ENCODE measurements at places on chromosomes 1 and 21.

DNA sequence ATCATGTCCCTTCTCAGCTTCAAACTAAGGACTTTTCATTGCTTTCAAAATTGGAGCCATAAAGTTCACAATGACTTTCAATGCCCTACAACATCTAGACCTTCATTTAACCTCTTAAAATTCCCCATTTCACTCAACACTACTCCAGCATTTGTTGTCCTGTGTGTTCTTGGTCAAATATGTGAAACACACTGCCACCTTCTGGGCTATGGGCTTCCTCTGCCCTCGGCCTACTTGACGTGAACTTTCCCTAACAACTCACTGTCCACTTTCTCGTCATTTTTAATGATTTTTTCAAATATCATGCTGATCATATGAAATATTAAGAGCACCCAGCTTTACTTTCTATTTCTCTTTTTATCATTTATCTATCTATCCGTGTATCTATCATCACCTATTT, 2018.4 kb downstream of the NCAM2 start:
- no peak for DNase-seq

GRCh38 chr1:188194916-188195315, 1366.2 kb downstream of the PLA2G4A start:
- DNase-seq: no peak

GRCh38 chr1:63051886-63052285, 268.0 kb downstream of the ATG4C start:
- no peak for DNase-seq

DNA sequence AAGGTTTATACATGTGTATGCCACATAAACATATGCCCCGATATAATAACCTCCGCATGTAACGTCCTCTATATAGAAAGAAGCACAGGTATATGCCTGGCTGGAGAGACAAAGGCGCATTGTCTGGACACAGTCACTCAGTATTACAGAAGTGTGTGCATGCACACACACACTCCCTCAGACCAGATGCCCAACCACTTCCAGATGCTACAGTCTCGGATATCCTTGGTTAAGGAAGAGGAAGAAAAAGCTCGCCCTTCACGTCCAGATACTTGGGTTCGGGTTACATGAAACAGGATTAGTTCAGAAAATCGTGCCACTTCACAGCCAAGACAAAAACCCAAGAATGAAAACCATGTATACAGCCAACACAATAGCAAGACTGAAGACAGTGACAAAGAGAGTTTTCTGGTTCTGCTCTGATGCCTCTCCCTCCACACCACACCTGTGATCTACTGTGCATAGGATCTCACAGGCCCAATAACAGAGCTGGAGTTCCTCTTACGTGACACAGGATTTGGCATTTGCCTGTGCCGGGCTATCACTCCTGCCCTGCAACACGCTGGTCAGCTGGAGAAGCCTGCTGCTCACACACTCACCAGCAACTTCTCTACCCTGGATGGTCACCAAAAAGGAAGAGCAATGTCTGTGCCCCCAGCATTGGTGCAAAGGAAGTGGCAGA, 75.0 kb downstream of the SSBP3 start:
- no peak for DNase-seq

DNA sequence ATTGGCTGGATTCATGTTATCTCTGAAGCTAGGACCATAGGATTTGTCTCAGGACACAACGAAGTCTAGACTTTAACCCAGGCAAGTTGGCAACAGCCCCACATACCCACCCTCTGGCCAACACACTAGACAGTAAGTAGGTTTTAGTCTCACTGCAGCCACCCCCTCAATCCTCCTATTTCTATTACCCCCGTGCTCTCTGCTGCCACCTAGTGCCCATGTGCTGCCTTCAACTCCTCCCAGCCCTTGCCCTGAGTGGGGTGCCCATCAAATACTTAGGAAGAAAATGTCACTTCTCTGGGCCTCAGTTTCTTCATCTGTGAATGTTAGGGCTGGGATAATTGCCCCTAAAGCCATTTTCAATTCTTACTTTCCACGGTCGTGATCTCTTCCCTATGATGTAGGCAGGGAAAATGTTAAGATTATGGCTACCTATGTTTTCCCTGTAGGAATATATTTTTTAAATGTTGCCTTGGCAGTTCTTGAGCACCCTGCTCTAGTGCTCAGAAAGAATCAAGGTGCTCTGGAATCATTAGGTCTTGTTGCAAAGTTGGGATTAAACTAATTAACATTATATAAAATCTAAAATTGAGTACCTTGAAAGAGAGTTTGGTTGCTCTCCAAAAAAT, 213.0 kb downstream of the LMX1A start:
- no peak for DNase-seq

DNA sequence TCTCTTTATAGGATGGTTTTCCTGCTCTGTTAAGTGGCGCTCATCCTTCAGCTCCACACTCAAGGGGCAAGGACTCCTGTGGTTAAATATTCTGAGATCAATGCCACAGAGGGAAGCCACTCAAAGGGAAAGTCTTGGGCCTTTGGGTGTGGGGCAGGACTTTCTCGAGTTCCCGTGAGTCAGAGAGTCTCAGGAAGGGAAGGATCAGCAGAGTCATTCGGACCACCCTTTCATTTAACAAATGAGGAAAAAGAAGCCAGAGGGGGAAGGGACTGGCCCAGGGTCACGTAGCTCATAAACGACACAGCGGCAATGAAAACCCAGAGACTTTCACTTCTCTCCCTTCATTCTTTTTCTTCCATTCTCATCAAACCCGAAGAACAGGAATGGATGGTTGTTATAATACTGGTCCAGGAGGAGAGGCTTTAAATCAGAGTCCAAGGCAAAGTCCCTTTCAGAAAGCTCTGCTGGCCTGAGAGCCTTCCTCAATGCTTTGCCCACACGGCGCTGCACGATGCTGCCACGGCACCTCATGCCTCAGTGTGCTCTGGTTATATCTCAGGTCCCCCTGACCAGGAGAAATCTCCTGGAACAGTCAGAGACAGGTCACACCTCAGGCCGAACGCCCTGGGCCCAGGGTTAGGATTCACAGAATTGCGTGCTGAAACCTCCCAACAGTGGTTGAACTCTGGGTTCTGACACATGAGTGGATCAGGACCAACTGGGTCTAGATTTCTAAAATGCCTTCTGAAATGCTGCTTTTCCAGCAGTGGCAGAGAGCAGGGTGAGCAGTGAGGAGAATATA, 65.3 kb downstream of the TENT5C start:
- DNase-seq: no peak

DNA sequence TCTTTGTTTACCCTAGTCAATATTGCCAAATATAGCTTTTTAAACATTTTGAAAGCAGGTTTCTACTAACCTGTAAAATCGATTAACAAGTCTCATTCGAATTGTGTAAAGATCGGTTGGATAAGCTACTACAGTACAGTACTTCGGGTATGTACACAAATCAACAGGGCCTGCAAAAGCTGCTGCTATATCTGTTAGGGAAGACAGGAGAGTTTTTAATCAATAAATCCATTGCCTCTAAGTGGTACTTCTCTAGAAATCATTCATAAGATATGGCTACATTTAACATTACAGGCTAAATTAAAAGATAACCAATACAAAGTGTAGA, 34.8 kb upstream of the PSMG1 start:
- no peak for DNase-seq

DNA sequence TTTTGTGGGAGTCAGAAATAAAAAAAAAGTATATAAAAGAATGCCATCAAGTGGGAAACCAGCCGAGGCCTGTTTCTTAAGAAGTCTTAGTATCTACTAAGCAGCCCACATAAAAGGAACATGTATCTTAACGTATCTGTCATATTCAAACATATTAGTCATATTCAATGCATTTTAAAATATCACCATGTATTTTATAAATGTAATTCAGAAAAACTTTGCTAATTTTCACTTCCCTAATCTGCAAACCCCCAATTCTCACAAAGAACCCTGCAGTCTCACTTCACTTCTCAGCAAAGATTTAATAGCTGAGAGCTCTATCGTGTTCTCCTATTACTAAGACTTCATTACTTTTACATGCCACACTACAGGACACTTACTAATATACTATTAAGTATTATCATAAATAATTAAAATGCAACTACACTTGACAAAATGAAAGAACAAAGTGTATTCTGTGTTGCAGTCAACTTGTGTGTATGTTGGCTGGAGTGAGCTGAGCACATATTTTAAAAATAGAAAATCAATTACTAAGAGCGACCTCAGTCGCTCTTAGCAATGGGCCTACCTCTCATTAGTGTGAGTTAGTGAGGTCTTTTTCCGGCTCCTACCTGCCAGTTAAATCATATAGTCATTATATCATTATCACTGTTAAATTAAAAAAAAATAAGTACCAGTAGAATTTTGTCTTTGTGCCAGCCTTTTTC, 484.3 kb downstream of the LMO4 start:
- DNase-seq: no peak

DNA sequence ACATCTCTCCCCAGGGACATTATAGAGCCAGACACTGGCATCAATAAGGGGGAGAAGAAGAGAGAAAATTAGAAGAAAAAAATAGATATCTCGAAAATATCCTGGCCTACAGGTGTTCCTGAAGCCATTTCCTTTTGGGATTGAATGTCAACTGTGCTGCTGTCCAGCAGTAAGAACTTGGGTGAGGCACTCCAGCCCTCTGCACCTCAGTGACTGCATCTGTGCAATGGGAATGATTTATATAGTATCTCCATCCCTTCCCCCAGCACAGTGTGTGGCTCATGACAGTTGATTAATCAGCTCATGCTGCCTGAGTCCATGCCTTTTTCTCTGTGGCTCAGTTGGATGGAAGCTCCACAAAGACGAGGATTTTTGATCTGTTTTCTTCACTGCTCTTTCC, 74.1 kb upstream of the TINAGL1 start:
- no peak for DNase-seq

- DNase-seq: no peak
Measured at GRCh38 chr1:191690931-191691330, 467.3 kb upstream of the RGS18 start.
